ENCODE measurements at places on chromosomes 5 and 9.

- DNase-seq, result no peak
These were observed 3.2 kb upstream of the NSD1 start for GRCh38 chr5:177130211-177131018.

DNA sequence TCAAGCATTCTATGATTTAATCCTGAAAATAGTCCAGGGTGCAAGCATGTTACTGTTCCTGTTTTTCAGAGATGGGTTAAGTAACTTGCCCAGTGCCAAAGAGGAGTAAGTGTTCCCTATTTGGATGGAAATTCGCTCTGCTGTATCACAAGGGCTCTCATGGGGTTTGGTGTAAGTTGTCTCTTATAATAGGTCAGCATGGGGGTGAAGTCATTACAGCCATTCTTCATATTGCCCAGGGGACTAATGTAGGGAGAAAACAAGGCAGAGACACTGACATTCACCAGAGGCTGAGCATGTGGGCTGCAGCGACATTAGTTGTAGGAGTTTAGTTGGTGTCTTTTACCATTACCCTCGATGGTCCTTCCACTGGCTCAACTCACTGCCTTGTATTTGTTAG lies 142.1 kb upstream of the GLRA1 start:
- DNase-seq, result no peak

- no peak for DNase-seq
These were observed 345.6 kb downstream of the BNC2 start for GRCh38 chr9:16524823-16525222.

DNA sequence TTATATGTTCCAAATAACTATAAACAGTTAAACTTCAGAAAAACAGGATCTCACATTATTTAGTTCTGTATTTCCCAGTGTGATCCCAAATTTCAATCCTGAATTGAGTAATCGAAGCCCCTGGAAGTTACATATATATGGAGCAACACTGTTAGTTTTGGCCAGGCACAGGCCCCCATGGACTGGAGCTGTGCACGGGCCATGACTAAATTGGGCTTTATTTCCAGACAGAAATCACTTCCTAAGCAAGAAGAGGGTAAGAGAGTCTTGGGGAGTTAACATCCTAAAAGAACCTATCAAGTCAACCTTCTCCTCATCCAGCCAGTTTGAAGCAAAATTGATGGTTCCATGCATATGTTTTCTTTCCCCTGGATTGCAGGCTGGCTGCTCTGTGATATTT lies 393.0 kb downstream of the TMEM167A start:
- DNase-seq, result no peak

GRCh38 chr9:96376891-96377874 lies 6.3 kb downstream of the SLC35D2 start:
- DNase-seq, result no peak

DNA sequence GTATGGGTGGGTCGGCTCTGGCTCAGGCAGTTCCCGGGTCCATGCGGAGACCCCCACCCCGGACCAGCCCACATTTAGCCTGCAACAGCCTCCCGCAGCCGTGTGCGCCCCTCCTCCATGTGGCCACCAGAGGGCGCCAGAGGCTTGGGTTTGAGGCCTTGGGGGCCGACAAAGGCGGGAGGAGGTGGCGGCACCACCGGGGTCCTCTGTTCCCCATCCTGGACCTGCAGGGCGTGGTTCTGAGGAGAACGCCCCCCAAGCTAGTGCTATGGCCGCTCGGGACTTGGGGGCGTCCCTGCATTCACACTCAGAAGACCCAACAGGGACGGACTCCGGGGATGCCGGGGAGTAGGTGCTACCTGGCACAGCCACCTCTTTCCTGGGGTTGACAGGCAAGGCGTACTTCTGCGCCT lies 16.5 kb downstream of the ASS1 start:
- peak; percentile 19 for DNase-seq

- DNase-seq, result no peak
These were observed 140.9 kb downstream of the SLC25A46 start for GRCh38 chr5:110879675-110880074.

DNA sequence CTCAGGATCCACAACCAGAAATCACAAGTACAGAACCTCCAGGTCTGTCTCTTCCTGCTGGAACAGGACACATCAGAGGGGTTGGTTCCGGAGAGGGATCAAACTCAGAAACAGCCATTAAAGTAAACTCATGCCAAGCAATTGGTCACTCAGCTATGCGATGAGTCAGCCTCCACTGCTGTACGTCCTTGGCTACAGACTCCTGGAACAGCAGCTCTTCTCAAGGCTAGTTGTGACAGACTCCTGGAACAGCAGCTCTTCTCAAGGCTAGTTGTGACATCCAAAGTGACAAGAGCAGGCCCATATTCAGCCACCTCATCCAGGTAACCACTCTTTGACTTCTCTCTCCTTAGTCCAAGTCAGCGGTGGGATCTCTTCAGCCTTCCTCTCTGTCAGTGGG lies at the start of gene SPINK13:
TSS of gene SPINK13 (plus strand) at position 229 of the 400 bp plus-strand sequence. CDS start 1,279 bp downstream, outside the sequence.
- no peak for DNase-seq

DNA sequence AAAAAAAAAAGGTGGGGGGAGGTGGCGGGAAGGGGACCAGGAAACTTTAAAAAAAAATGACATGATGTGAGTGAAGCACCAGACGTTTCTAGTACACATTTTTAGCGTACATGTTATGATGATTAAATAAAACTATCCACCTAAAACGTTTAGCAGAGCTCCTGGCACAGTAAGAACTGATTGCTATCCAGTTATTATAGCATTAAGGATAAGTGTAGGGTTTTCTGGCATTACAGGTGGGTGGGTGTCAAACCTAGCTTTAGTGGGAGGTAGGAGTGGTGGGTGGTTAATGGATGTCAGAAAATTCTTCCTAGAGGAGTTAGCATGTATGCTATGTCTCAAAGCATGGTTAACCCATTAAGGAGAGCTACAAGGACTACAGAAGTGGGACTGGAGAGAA lies 2329.5 kb downstream of the MAT2B start:
- DNase-seq, result no peak

DNA sequence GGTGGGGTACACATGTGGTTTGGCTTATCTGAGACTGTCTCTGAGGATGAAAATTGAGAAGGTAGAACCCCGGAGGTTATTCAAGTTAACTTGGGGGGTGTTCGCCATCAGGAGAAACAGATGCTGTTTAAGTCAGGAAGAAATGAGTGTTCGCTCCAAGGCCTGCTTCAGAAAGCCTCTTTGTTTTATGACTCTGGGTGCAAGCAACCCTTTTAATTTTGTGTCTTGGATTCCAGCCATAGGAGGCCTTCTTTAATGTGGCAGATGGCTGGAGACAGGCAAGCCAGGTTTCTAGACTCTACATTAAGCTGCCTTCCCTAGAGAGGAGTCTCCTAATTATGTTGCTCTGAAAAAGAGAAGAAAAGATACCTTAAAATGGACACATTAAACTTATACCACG lies 4.2 kb upstream of the SMAD5 start:
- no peak for DNase-seq

DNA sequence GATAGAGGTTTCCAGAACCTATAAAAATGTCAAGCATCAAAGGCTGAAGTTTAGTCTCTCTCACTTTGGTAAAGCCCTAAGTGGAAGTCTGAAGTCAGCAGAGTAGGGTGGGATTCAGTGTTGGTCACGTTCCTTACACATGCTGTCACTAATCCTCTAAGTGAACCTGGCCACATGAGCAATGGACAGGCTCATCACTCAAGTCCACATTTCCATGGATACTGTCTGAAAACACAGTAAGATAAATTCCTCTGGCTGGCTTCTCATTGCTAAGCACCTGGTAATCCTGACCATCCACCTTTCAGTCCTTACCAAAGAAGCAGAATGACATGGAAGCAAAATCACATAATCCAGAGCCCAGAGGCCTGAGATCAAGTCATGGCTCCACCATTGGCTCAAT lies 43.8 kb downstream of the GNA14 start:
- no peak for DNase-seq

- DNase-seq, result no peak
These were observed 112.6 kb downstream of the SAXO1 start for GRCh38 chr9:18920141-18921084.

- no peak for DNase-seq
These were observed 3.8 kb downstream of the IFNA1 start for GRCh38 chr9:21443849-21444625.

DNA sequence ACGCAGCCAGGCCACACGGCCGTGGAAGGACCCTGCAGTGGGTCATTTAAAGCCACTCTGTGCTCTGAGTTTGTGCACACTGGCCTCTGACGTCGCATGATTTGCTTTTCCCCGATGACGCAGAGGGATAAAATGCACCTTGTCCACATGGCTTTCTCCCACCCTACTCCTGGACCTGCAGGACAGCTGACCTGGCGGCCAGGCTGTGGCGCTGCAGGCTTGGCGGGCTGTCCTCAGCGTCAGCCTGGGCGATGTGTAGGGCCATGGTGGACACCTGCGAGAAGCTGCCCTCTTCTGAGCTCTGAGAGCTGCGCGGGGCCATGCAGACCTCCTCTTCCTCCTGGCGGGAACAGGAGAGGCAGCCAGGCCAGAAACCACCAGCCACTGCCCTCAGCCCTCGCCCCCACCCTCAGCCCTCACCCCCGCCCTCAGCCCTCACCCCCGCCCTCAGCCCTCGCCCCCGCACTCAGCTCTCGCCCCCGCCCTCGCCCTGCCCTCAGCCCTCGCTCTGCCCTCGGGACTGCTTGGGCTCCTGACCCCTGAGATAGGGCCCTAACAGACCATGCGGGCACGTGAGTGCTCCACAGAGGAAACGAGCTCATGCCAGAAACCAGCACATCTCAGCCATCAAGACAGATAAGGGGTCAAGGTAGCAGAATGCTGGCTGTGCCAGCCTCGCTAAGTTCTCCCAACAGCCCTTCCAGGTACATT lies 20.0 kb upstream of the SCGB3A1 start:
- no peak for DNase-seq

GRCh38 chr5:154284433-154284832 lies 93.9 kb downstream of the GALNT10 start:
- DNase-seq, result no peak

DNA sequence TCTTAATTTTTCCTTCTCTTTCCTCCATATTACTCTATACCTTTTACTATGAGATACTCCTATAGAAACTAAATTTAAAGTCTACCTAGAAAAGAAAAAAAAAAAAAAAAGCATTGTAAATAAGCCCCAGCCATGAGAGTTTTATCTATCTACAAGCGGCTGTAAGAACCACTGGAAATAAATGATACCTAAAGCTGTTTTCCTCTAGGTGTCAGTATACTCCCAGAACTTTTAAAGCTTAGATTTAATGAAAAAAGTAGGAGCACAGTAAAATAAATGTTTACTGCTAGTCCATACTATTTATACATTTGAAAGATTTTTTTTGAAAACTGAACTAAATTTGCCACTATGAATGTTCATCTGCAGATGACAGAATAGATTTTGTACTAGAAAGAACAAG lies 26.2 kb downstream of the TYRP1 start:
- no peak for DNase-seq

- no peak for DNase-seq
These were observed 59.6 kb upstream of the TBC1D2 start for GRCh38 chr9:98315067-98315453.

GRCh38 chr5:37437711-37438110 lies 58.6 kb downstream of the WDR70 start:
- no peak for DNase-seq

GRCh38 chr9:12862611-12863410 lies 88.0 kb downstream of the LURAP1L start:
- DNase-seq, result peak; percentile 7

- DNase-seq, result no peak
These were observed 19.0 kb downstream of the TMC1 start for GRCh38 chr9:72540348-72540873.

DNA sequence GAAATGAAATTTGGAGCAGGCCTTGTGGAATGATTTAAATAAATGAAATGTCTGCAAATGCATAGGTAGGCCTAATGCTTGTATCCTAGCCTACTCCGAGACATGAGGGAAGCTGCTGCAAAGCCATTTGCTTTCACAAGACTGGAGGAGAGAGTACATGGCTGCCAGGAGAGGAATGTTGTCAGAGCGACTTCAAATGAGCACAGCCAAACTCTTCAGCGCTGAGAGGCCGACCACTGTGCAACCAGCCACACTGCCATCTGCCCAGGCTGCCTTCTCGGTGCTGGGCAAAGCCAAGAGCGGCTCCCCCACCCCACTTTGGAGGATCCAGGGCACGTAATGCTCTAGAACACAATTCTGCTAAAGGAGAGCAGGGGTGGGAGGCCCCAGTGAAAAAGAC lies 122.6 kb downstream of the RASEF start:
- no peak for DNase-seq

GRCh38 chr9:110283751-110284150 lies 27.4 kb upstream of the TXN start:
- no peak for DNase-seq

GRCh38 chr5:174482607-174483024 lies 241.8 kb upstream of the MSX2 start:
- DNase-seq, result no peak

GRCh38 chr9:110156902-110157301 lies 51.1 kb downstream of the C9orf152 start:
- DNase-seq, result no peak

- DNase-seq, result no peak
These were observed 86.7 kb downstream of the SLC1A3 start for GRCh38 chr5:36692791-36693763.

GRCh38 chr5:42611437-42611836 lies 145.2 kb upstream of the CCDC152 start:
- DNase-seq, result no peak

DNA sequence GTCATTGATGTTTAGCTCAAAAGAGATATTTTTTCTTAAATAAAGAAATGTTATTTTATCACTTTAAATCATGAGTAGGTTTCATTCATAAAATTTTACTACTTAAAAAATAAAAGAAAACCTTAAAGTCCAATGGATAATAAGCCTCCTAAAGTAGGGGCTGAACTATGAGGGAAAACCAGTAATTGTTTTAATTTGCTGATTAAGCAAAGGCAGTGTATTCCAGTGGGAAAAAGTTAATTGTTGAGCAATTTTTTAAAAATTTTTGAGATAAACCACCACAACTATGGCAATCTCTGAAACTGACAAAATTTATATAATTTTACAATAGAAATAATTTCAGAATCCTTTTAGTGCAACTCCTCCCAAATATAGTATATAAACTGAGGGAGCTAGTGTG lies 195.0 kb downstream of the FBXO4 start:
- no peak for DNase-seq

- DNase-seq, result no peak
These were observed 58.6 kb upstream of the TNFSF15 start for GRCh38 chr9:114864471-114864870.

GRCh38 chr5:134437340-134437846 lies 25.7 kb upstream of the CDKN2AIPNL start:
- DNase-seq, result no peak

DNA sequence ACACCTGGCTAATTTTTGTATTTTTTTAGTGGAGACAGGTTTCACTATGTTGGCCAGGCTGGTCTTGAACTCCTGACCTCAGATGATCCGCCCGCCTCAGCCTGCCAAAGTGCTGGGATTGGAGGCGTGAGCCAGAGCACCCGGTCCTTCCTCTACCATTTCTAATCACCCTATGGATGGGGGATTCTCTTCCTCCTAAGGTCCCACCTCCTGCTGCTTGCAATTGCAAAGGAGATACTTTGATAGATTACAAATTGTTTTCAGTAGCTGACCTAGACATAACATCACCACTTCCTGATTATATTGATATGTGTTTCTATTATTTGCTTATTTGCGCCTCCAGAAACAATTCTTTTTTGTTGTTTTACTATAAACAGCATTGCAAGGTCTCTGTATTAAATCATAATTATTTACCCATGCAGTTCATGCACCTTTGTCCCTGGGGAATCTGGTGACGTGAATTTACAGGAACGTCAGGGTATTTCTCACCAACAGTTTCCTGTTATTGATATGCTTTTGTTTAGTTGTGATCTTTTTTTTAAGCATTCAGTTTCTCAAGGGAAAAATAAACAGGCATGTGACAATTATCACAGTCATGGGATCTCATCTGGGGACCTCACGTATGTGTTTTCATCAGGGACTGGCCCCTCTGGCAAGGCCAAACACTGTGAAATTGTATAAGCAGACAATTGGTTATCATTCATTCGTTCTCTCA lies 43.2 kb downstream of the ESM1 start:
- no peak for DNase-seq

All from NCI-H1092 (cell line).